Lower lobe of right lung (tissue), 2 donors: ENCODE measurements at places on chromosomes 2 and 18.

DNA sequence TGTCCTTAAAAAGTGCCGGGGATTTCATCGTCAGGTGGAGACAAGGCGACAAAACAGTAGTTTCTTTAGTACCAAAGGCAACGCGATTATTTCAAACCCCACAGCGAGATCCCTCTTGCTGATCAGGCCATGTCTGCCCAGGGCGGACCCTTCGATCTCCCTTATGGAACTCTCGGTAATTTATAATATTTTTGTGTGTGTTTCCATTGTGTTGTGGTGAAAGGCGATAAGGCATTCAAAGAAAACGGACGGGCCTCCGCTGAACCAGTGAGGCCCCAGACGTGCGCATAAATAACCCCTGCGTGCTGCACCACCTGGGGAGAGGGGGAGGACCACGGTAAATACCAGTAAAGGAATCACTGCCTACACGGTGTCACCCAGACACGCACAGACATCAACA, 1.4 kb upstream of the GAD1 start:
- no peak for DNase-seq

GRCh38 chr2:150101947-150102346, 385.5 kb downstream of the RND3 start:
- no peak for DNase-seq

- DNase-seq: no peak
Observed at GRCh38 chr2:220528180-220528675, 900.8 kb downstream of the SLC4A3 start.

GRCh38 chr2:199302851-199303250, 154.9 kb downstream of the SATB2 start:
- DNase-seq: no peak
